ENCODE measurements at places on chromosomes 2 and 18.

GRCh38 chr2:40360652-40361051 lies 91.2 kb downstream of the SLC8A1 start:
- DNase-seq: no peak

- no peak for DNase-seq
Observed at GRCh38 chr2:105110295-105110829, 72.5 kb downstream of the MRPS9 start.

DNA sequence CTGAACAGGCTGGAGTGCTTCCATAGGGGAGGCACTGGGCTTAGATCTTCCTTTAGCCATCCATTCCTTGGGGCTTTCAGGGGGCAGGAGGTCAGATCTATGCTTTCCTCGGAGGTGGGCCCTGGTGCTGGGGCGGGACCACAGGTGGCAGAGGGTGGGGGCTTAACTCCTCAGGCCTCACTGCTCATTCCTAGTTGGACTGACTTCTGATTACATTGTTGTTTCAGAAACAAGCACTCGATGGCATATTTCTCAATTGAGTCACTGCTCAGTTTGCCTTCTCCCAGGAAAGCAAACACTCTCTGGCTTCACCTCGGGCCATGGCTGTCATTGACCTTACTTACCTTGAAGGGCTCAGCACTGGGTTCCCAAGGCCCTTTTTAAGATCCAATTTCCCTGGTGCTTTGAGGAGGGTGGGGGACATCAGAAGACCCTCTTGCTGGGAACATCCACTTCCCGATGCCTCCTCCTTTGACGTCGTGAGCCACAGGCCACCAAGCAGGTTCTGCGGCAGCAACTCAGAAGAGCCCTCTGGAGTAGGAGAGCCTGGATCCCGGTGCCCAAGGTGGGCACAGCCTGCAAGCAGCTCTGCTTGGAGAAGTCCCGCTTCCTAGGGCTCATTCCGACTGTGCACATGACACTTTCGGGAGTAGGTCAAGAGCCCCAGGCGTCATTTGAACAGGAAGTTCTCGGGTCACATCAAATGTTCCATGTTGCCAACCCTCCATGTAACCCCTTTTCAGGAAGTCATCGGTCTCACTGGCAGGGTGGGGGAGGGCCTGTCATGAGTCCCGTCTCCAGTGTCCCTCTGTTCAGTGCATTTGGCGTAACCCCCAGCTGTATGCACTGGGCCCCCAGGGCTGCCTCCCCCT lies 40.6 kb downstream of the SDC1 start:
- DNase-seq: no peak

GRCh38 chr18:36284671-36285295 lies 12.7 kb upstream of the FHOD3 start:
- peak; percentile 33 for DNase-seq

GRCh38 chr2:68253219-68254068 lies 1.1 kb upstream of the PPP3R1 start:
- peak; percentile 54 for DNase-seq

DNA sequence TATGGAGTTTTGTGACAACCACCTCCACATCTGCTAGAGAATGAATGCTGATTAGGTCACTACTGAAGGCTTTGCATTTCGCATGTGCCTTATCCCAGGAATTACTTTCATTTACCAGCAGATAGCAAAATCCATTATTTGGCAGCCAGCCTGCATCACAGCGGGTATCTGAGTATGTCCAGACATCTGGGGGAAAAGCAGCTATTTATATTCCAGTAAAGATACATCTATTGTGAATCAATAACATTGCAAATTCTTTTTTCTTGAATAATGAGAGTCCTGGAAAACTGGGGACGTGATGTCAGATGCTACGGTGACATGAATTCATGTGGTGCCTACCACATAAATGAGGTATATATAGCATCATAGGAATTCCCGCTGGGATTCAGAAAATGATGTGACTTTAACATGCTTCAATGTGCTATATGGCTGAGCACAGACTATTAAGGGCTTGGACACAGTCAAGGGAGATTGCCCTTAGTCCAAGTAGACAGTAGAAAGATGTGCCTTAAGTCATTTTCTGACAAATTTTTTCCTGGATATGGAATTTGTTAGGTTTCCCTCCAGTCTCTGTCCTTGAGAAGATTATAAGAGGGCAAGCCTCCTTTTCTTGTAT lies 84.2 kb upstream of the CD302 start:
- no peak for DNase-seq

GRCh38 chr18:25327584-25327983 lies 24.4 kb downstream of the ZNF521 start:
- DNase-seq: no peak

GRCh38 chr2:176192351-176192750 lies 3.9 kb downstream of the HOXD1 start:
- DNase-seq: no peak

GRCh38 chr18:74748809-74749208 lies 151.1 kb downstream of the ZNF407 start:
- DNase-seq: no peak

DNA sequence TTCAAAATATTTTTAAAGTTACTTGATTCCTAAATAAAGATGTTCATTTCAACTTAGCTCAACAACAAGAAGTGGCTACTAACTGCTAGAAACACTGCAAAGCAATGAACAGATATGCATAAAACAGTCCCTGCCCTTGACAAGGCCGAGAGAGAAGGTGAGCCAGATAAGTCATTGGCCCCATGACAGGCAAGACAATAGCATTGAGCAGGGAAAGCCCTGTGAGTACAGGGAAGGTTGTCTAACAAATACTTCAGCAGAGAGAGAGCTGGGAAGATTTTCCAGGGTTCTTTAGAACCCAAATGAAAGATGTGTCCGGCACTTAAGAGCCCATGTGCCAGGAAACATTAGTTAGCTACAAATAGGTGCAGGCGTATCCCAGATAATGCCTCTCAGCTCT lies 4.7 kb downstream of the LAMA1 start:
- DNase-seq: no peak

- no peak for DNase-seq
Observed at GRCh38 chr2:240395448-240395847, 40.0 kb upstream of the GPC1 start.

GRCh38 chr2:127361929-127362885 lies 25.6 kb downstream of the MAP3K2 start:
- DNase-seq: no peak

DNA sequence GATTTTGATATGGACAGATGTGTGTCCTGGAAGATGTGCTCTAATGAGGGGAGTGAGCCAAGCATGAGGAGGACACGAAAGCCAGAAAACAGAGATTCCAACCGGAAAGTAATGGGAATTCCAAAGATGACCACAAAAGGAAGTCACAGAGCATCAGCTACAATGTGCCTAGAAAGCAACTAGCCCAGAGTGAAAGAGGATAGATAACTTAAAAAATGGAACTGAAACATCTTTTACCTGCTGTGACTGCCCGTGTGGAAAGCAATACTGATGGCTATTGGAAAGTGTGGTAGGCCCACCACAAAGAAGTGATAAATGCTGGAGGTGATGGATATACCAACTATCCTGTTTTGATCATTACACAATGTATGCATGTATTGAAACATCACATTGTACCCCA lies 21.6 kb downstream of the DNMT3A start:
- no peak for DNase-seq

DNA sequence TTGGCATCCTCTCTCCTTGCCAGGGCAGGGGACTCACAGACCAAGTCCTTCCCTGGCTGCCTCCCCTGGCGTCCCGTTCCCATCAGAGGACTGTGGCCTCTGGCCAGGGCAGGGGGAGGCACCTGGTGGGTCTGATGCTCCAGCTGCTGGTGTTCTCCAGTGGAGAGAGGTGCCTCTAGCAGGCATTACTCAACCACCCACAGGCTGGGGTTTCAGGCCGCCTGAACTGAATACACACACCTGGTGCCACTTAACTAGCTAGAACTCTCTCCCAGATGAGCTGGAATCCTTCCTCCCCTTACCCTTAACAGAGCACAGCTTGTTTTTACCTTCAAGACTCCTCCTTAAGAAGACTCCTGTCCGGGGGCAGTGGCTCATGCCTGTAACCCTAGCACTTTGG lies 37.7 kb upstream of the CNGA3 start:
- DNase-seq: no peak

- no peak for DNase-seq
Observed at GRCh38 chr2:101991721-101992145, at the start of gene IL1R2. Gene IL1R2, plus strand, starts transcription at chr2:101991960. Its CDS starts 16,616 bp downstream, at chr2:102008576.

- no peak for DNase-seq
Observed at GRCh38 chr2:47799031-47799609, 16.2 kb downstream of the MSH6 start.

GRCh38 chr2:59888015-59888414 lies 665.4 kb downstream of the BCL11A start:
- DNase-seq: peak; percentile 21
